ENCODE measurements at places on chromosomes 12 and 14. TPM values are rescaled to one million over a fixed set of nuclear protein-coding genes. Genes with fewer than 3 reads are reported as not detected.

- no peak for DNase-seq
These were observed 334.1 kb downstream of the ALG10 start for GRCh38 chr12:34356233-34356987.

GRCh38 chr12:56391721-56392120 is 29.1 kb upstream of the APOF start:
- no peak for DNase-seq

DNA sequence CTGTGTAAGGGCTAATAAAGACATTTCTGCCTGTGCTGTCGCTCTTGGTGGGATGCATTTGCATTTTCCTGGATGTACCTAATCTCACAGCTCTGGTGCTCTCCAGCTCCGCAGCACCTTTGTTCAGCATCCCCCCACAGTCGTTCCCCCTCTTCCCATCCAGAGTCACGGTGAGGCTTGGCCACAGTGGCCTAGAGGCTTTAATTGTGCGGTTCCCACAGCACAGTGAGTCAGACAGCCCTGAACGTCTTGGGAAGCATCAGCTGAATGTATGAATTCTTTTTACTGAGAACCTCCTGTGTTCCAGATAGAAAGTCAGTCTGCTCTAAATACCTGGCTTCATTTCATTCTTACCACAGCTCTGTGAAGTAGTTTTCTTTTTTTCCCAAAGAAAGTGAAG is 28.7 kb downstream of the MLXIP start:
- DNase-seq, result no peak

DNA sequence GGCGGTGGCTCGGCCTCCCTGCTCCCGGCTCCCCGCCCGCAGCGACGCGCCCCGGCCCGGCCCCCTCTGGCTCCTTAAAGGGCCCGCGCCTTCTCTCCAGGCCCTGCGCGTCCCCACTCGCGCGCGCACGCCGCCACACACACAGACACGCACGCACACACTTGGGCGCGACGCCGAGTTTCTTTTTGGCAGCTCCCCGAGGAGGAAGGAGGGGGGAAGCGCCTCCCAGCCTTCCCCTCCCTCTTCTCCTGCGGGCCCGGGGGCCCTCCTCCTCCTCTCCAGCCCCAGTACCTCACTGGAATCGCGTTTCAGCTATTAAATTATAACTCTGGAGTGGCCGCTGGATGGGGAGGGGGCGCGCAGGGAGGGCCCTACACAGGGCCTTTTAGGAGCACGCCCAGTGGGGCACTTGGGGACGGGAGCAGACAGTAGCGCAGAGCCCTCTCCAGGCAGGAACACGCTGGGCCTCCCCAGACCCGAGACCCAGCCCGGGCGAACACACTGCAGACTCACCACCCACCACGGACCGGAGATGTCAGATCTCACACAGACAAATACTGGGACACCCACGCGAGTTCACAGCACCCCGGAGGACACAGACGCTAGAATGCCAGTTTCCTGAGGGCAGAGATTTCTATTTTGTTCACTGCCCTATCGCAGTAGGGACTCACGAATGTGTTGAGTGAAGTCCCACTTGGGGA is 411 bp upstream of the NCOR2 start:
- DNase-seq, result peak; percentile 91

GRCh38 chr12:104063712-104064030 is 660 bp upstream of the HCFC2 start:
- DNase-seq, result no peak

DNA sequence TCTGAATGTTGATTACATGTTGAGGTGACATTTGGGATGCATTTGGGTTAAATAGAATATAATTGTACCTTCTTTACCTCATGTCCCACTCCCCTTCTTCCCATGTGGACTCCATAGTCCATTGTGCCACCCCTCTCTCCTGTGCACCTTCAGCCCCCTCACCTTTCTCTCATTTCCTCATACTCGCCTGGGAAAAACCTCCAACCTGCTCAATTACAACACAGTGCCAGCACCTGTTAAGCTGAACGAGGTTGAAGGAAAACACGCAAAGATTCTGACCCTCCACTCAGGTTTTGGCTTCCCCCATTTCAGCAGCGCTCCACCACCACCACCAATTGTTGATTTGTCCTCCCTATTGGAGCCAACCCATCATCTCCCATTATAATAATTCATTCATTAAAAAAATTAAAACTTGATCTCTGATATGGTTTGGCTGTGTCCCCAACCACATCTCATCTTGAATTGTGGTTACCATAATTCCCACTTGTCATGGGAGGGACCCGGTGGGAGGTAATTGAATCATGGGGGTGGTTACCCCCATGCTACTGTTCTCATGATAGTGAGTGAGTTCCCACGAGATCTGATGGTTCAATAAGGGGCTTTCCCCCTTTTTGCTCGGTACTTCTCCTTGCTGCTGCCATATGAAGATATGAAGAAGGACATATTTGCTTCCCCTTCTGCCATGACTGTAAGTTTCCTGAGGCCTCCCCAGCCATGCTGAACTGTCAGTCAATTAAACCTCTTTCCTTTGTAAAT is 33.7 kb upstream of the PPP2R5C start:
- no peak for DNase-seq

DNA sequence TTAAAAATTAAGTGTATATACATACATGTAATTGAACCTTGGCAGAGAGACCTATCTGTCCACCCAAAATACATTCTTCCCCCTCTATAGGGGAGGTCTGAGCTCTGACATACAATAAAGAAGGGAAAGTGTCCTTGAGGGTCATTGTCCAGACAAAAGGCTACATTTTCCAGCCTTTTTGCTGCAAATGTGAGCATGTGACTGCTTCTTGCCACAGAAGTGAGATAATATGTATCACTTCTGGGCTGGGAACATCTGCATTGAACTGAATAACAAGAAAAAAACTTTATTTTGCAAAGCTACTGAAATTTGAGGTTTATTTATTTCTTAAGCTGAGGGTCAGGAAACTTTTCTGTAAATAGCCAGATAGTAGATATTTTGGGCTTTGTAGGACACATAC is 131.3 kb downstream of the TBC1D30 start:
- DNase-seq, result no peak

CDC42BPB gene
- 78.6 TPM for polyA plus RNA-seq

ADAMTS20 gene
- 0.86 TPM for polyA plus RNA-seq

DNA sequence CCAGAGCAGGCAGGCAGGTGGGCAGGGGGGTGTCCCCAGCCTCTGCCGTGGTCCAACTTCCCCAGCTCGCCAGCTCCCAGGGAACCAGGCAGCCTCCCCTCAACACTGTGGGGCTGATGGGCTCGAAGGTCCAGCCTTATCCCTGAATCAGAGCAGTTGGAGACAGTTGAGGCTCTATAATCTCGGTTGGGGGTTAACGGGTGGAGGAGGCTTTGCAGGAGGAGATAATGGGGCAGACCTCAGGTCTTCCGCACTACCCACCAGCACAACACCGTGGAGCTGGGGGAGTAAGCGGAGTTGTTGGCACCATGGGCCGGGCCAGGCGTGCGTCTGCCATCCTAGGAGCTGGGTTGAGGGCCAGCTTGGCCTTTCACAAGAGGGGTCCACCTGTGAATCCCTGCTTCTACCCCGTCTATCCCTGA is 13.9 kb upstream of the HDAC7 start:
- DNase-seq, result no peak

GRCh38 chr12:54858562-54858961 is 4.2 kb downstream of the MUCL1 start:
- DNase-seq, result no peak

DNA sequence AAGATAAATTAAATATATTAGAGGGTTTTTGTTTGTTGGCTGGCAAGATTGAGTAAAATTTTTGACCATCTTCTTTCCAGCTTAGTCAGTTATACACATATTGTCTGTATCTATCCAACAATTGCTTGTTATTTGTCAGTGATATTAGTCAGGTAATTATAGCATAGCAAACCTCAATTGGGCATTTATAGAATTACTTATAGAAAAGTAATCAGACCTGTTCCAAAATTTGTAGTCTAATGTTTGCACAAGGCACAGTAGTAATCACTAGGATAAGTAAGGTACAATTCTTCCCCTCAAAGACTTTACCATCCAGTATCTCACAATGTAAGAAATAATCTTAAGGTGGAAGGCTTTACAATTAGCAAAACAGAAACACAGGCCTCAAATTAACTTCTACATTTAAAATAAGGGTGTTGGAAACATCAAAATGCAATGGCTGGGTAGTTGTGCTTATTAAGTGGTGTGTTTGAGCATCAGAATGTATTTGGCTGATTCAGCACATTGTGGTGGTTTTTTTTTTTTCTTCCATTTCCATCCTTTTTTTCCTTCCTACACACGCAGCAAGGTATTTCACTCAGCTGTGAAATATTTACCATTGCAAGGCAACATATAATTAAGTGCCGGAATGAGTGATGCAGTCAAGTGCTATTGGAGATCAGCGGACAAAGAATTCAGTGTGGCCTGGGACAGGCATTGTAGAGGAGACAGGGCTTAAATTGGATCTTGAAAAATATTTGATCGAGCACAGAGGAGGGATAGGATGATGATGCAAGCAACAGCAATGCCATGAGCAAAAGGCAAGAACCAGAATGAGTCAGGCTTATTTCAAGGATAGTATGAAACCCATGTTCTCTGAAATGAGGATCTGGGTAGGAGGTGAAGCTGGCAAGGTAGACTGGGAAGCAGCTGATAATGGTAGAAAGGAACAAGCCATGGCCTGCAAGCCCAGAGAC is 178.2 kb downstream of the AKAP6 start:
- DNase-seq, result no peak

PTPRB gene
- polyA plus RNA-seq, result 18.5 TPM

SLC4A8 gene
- polyA plus RNA-seq, result 4.3 TPM

DNA sequence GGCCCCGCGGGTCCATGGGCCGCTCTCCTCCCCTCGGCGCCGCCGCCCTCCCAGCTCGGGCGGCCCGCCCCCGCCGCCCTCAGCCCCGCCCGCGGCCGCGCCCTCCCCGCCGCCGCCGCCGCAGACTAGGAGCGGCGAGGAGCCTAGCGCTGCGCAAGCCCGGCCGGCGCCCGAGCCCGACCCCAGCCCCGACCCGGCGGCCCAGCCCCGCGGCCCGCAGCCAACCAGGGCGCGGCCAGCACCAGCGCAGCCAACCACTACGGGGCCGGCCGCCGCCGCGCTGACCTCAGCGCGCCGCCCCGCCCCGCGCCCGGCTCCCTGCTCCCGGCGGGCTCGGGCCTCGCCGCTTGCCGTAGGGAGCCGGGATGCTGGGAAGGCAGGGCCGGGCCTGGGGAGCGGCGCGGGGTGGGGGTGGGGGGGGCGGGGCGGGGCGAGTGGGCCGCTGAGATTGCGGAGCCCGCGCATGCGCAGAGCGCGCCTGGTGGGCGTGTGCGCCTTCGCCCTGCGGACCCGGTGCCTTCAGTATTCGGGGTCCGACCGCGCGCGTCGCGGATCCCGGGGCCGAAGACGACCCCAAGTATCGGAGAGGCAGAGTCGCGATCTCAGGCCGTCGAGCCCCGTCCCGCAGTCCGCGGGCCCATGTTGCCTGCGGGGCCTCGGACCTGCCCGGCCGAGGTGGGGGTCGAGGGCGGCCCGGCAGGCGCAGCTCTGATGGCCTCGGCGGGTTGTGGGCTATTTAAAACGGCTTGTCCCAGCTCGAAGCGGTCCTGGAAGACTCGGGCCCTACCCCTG is at the start of gene CDC42BPB:
Gene CDC42BPB (minus strand): TSS at position 178 of the 792 bp plus-strand sequence. CDS start 376 bp downstream, outside the sequence.
- peak; percentile 91 for DNase-seq

- DNase-seq, result no peak
These were observed 1.2 kb downstream of the GLT8D2 start for GRCh38 chr12:104048811-104049210.

SERPINA10 gene
- 0.15 TPM for polyA plus RNA-seq

- no peak for DNase-seq
These were observed 37.5 kb downstream of the TTC7B start for GRCh38 chr14:90778571-90779255.

DNA sequence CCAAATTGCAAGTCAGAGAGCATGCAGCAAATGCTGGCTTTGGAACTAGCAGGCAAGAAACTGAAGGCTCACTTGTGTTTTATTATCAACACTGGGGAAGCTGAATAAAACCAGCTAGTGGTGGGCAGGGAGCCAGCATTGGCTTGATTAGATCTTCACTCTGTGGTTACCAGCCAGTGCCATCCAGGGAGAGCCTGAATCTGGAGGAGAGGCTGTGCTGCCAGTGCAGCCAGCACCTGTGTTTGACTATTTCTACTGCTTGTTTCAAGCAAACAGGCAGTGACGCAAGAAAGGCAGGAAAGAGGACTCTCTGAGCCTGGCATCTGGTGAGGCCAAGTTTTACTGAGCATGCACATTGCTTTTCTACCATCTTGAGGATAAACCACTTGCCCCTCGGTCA is 247.0 kb downstream of the PHLDA1 start:
- DNase-seq, result peak; percentile 31

HNF1A gene
- polyA plus RNA-seq, result 25.2 TPM

CMA1 gene
- polyA plus RNA-seq, result not detected

ATL1 gene
- polyA plus RNA-seq, result 10.7 TPM

DNA sequence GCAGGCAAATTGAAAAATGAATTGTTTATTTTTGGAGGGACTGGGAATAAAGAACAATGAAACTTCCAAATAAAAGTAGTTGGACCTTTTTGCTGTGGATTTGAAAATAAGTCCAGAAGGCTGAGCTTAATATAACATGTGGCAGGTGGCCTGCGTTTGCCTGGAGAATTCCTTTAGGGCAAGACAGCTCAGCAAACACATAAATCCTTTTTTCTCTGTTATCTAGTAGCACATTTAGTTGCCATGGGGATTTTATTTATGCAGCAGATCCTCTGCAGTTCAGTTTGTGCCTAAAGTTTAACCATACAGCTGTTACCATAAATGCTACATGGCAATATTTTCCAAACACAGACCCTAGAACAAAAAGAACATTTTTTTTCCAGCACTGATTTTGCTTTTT is 180.0 kb downstream of the NPAS3 start:
- peak; percentile 43 for DNase-seq

GRCh38 chr12:67640863-67641262 is 7.7 kb upstream of the DYRK2 start:
- DNase-seq, result no peak

RNASE7 gene
- polyA plus RNA-seq, result 1.3 TPM
